Testis (tissue), 5 donors: ENCODE measurements at places on chromosomes 13 and 19. TPM values are rescaled to one million over a fixed set of nuclear protein-coding genes. Genes with fewer than 3 reads are reported as not detected.
A peak's percentile ranks its signal among the peaks of the same experiment; 100 is the strongest.

ZNF544 gene
- 93.9 TPM for total RNA-seq

TUBGCP3 gene
- total RNA-seq, result 53.1 TPM

C3 gene
- 49.5 TPM for total RNA-seq

GSX1 gene
- total RNA-seq, result not detected

CEACAM21 gene
- total RNA-seq, result 1.3 TPM

FUT1 gene
- 3.6 TPM for total RNA-seq

FAM124A gene
- total RNA-seq, result 3.0 TPM

FOSB gene
- 1.2 TPM for total RNA-seq

- no peak overlapping the region for H3K27ac ChIP-seq
- no peak for DNase-seq
- H3K4me3 ChIP-seq, result no peak overlapping the region
- H3K27me3 ChIP-seq, result no peaks in the 10 kb centered on the region
Measured at GRCh38 chr13:22757530-22758120, 423.2 kb upstream of the SGCG start.

GRCh38 chr13:90943946-90944345, 403.5 kb upstream of the MIR17HG start:
- H3K36me3 ChIP-seq, result no peaks in the 10 kb centered on the region
- no peak overlapping the region for H3K27ac ChIP-seq
- H3K27me3 ChIP-seq, result no peaks in the 10 kb centered on the region
- no peaks in the 10 kb centered on the region for H3K4me1 ChIP-seq
- H3K4me3 ChIP-seq, result no peak overlapping the region

GRCh38 chr13:50543782-50544181, 299.7 kb downstream of the DLEU7 start:
- no peak overlapping the region for H3K4me3 ChIP-seq
- H3K36me3 ChIP-seq, result no peaks in the 10 kb centered on the region
- no peaks in the 10 kb centered on the region for H3K27me3 ChIP-seq
- DNase-seq, result no peak

DNA sequence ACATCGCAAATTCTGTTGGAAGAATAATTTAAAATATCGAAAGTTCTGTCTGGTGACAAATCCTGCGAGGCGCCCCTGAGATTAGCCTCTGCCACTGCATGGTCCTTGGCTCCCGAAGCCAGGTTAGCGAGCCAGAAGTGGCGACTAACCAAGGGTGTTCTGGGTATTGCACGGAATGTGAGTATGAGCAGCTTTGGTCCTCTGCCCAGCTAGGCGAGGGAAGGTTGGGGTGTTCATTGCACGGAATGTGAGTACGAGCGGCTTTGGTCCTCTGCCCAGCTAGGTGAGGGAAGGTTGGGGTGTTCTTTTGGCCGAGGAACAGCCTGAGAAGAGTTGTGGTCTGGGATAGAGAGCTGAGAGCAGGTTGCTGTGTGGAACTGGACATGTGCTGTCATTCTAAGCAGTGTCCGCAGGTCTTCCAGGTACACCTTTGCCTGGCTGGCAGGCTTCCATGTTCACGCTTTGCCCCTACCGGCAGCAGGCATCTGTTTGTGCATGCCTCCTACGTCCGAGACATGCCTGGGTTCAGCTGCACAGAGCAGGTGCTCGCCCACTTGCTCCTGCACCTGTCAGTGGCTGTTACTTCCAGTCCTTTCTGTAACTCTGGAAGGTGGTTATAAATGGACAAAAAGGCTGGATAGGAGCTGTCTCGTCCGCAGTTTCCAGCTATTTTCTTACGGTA, 18.3 kb upstream of the TEX29 start:
- H3K4me1 ChIP-seq, result no peaks in the 10 kb centered on the region
- H3K27ac ChIP-seq, result no peak overlapping the region
- H3K27me3 ChIP-seq, result no peaks in the 10 kb centered on the region
- H3K4me3 ChIP-seq, result no peak overlapping the region

DNA sequence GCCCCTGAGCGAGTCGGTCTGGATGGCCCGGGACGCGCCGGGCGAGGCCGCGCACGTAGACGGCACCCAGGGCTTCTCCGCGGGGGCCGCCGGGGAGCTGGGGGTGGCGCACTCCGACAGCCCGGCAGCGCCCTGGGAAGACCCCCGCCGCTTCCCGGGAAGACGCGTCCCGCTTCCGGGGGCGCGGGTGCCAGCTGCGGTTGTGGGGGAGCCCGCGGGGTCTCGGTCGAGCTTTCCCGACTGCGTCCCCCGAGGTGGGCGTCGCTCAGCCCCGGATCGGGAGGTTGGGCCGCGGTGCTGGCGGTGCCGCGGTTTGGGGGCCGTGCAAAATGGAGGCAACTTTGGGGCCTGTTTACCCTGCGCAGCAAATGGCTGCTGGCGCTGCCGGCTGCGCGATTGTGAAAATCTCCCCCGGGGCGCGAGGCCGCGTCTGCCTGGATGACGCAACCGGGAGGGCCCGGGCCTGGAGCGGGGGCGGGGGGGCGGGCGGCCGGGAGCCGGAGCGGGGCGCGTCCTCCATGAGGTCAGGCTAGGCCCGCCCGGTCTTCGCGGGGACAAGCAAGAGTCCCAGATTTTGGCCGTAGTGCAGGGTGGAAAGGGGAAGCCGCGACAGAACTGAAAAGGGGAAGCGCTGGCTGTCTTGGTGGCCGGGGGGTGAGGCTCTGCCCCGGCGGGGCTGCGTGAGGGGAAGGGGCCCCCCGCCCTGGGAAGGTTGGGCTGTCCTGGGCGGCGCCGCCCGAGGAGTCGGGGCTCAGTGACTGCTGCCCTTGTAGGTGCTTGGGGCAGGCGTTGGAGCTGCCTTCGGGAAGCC, 11.3 kb downstream of the PEAK3 start:
- peaks cover 43% of the 10 kb centered on the region for H3K4me1 ChIP-seq
- no peaks in the 10 kb centered on the region for H3K36me3 ChIP-seq
- no peaks in the 10 kb centered on the region for H3K27me3 ChIP-seq
- peak; percentile 79 for DNase-seq

GRCh38 chr19:18733196-18733647, 49.7 kb downstream of the CRTC1 start:
- peaks cover 24% of the 10 kb centered on the region for H3K4me1 ChIP-seq
- DNase-seq, result peak; percentile 78
- no peaks in the 10 kb centered on the region for H3K36me3 ChIP-seq
- H3K27ac ChIP-seq, result no peak overlapping the region

GRCh38 chr19:48878196-48879024, 6.2 kb downstream of the PPP1R15A start:
- peak; percentile 60 for DNase-seq
- H3K27ac ChIP-seq, result peak overlapping the region; percentile 12
- H3K4me1 ChIP-seq, result peaks cover 24% of the 10 kb centered on the region
- H3K36me3 ChIP-seq, result no peaks in the 10 kb centered on the region
- no peak overlapping the region for H3K4me3 ChIP-seq
